ENCODE measurements at places on chromosomes 2 and 18.

- no peak for DNase-seq
Measured at GRCh38 chr2:12096051-12096787, 349.8 kb downstream of the LPIN1 start.

- no peak for DNase-seq
Measured at GRCh38 chr2:2738684-2739083, 407.6 kb upstream of the MYT1L start.

DNA sequence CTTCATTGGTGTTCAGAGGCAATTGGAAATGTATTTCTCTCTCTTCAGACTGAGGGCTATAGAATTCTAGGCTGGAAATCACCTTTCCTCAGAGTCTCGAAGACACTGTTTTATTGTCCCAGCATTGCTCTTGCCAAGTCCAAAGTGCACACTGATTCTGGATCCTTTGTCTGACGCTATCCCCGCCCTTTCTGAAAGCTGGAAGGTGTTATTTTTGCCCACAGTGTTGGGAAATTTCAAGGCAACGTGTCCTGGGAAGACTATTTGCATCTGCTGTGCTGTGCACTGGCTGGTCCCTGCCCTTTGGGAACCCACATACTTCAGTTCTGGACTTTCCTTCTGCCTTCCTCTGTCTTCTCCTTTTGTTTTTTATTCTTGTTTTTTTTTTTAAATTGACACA, 190.8 kb downstream of the SH3BP4 start:
- DNase-seq: no peak

DNA sequence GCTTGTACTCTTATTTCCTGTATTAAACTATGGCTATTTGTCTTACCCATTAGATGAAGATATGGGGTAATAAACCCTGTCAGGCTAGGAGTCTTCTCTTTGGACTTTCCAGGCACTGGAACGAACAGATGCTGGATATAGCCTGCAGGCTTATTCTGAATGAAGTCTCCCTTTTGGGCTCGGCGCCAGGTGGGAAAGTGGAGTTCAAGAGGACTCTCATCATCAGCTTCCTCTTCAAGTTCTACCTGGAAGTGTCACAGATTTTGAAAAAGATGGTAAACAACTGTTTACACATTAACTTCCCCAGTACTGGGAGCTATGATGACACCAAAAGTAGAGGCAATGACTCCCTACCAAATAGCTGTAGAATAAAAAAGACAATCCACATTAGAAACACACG, 27.9 kb downstream of the AOX1 start:
- DNase-seq: no peak

DNA sequence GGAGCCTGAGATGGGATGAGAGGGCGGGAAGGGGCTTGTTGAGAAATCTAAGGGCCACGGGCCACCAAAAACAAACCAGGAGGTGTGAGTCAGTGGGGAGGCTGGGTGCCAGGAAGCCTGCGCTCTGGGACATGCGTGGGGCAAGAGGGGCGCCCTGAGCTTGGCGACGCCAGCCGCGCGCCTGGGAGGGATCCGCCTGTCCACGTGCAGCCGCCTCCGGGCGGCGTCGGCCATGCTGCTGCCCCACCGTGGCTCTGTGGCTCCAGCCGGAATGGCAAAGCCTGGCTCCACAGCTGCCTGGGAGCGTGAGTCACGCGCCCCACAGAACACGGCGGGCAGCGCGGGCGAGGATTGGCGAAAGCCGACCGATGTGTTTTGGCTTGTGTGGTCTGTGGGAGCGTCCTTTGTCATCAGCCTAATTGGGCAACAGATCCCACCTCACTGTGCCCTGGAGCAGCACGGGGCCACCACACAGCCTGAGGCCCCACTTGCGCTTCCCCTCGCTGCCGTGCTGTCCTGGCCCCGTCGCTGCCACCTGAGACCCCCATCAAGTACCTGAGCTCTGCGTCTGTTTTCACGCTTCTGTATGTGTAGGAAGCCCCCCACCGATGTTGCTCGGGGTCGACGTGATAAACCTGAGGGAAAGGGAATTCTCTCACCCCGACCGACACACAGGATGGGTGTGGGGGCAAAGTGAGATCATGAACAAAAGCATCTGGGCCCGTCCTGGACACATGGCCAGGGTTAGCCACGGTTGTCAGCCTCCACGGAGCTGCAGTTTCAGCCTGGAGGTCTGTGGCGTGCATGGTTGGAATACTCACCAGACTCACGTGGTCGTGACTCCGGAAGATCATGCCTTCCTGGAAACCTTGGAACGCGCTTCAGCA, 80.5 kb downstream of the NFATC1 start:
- no peak for DNase-seq

GRCh38 chr2:37993143-37993542, 68.1 kb downstream of the RMDN2 start:
- DNase-seq: no peak

- DNase-seq: no peak
Measured at GRCh38 chr18:58416014-58416703, 212.7 kb downstream of the ALPK2 start.

GRCh38 chr2:96389736-96390135, 54.2 kb downstream of the NCAPH start:
- no peak for DNase-seq

DNA sequence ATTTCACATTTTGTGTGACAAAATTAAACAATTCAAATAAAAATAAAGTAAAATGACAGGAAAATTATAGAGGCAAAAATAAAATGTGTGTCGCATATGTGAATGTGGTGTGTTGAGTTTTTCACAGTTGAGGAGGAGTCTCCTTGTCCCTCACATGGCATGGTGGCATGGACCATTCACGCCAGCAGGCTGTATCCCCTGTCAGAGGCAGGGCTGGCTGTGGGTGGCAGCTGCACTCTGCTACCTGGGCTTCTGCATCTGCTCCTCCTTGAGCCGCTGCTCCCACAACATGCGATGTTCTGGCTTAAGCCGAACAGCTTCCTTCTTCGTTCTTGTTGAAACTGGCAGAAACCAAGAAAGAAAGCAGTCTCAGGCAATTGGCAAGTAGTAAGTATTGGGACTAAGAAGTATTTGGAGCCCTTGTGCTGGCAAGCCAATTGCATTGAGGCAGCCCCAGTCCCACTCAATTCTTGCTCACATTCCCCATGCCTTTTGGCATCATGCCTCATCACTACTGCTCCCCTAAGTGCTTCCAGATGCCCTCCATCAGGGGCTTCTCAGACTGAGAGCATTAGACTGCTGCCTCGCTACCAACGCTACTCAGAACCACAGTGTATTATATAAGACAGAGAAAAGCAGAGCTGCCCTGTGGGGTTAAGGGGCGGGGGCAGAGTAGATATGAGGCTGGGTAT, 177.9 kb upstream of the NABP1 start:
- no peak for DNase-seq

Measured in activated CD8-positive, alpha-beta memory T cell treated with anti-CD3 and anti-CD28 coated beads for 4 hours (primary cell).